ENCODE measurements at places on chromosomes 3 and 15.
A peak's percentile ranks its signal among the peaks of the same experiment; 100 is the strongest.

DNA sequence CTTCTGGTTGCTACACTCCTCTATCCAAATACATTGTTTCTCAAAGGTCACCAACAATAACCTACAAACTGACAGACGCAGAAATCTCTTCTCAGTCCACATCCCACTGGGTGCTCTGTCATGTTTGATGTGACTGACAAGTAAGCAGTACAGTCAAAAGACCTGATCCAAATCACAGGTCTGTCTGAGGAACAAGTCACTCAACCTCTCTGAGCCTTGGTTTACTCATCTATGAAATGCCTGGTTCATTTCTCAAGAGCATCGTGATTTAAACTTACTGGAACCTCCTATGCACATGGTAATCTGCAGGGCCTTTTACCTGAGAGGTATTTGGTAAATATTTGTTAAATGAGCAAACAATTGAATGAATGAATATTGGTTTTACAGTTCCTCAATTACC lies 5.5 kb downstream of the LRRC31 start:
- DNase-seq: no peak

- peak; percentile 80 for DNase-seq
These were observed 46.3 kb downstream of the NANOGP8 start for GRCh38 chr15:35038626-35039451.

DNA sequence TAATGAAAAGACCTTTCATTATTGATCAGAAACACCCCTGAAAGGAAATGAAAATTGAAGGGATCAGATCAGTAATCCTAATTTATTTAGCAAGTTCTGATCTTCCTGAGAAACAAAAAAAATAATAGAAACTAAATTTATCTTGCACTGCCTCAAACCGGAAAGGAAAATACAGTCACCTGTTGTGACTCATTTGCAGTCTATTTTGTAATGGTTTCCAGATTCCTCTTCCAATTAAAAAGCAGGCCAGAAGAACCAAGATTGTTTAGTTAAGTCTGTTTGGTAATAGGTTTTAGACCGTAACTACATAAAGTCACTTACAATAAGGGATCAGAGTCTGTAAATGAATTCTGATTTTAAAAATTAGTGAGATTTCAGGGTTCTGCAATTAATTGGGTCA lies 49.7 kb upstream of the ATOSA start:
- DNase-seq: peak; percentile 69

GRCh38 chr3:190101320-190102011 lies 19.2 kb downstream of the P3H2 start:
- DNase-seq: peak; percentile 73

Data from AG10803 (cell line).